H4 (cell line): ENCODE measurements at places on chromosomes 12 and 14. TPM values are rescaled to one million over a fixed set of nuclear protein-coding genes. Genes with fewer than 3 reads are reported as not detected.

Gene CD4
- total RNA-seq: 0.12 TPM in 1 of 2 replicates, not detected in the other

Gene MMAB
- 33.0 and 48.4 TPM in 2 replicates for total RNA-seq

Gene COA8
- total RNA-seq: 21.7 and 22.3 TPM in 2 replicates

Gene TSPAN9
- total RNA-seq: 12.7 and 15.8 TPM in 2 replicates

Gene PLD4
- not detected in 2 replicates for total RNA-seq

Gene ANO4
- 1.7 and 1.8 TPM in 2 replicates for total RNA-seq

DNA sequence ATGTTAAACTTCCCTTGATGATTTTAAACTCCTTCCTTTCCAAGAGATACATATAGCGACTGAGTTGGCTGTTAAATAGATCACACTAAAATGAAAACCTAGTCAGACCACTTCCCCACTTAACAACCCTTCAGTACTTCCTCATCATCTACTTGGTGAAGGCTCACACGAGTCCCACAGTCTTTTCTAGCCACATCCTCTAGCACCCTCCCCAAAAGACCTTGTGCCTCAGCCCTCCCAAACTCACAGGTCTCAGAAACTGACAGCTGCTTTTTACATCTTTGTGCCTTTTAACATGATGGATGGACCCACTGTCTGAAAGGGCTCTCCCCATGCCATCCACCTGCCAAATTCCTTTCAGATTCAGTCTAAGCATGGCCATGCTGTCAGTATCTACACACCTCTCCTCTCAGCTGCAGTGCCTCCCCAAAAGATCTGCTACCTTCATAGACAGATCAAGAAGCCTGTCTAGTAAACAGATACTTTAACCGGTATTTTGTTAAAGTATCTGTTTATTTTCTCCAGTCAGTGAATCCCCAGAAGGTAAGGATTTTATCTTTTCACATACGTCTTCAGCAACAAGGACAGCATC, 65.1 kb upstream of the GPHB5 start:
- no peak for DNase-seq

GRCh38 chr14:99696929-99697328, 12.8 kb downstream of the CYP46A1 start:
- no peak for DNase-seq

GRCh38 chr12:106219043-106219442, 28.8 kb downstream of the CKAP4 start:
- DNase-seq: no peak

DNA sequence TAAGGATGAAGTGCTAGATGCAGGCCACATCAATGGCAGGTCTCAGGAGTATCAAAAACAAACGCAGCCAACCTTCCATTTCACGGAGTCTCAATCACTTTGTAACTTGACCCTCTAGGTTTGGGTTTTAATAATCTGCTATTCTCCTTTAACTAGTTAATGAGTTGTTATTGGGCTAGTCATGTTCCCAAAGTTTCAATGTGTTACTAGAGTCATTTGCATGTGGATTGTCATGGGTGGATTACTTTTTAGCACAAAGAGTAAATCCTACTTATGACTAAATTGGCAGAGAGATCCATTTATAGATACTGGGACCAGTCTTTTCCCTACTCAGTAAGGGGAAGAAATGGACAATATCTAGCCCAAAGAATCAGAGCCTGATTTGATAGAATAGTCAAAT, 151.0 kb downstream of the BCAT1 start:
- no peak for DNase-seq

DNA sequence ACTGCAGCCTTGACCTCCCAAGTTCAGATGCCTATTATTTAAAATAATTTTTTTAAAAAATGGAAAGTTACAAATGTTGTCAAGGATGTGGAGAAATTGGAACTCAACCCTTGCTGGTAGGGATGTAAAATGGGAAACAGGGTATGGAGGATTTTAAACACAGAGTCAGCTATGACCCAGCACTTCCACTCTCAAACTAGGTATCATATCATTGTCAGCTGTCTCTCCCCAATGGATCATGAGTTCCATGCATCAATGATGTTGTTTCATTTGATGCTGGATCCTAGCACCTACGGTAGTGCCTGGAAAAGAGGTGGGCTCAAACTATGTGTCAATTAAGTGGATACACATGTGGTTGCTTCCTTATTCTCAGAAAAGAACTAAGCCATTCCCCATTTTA, 150.9 kb downstream of the RIMBP2 start:
- no peak for DNase-seq

DNA sequence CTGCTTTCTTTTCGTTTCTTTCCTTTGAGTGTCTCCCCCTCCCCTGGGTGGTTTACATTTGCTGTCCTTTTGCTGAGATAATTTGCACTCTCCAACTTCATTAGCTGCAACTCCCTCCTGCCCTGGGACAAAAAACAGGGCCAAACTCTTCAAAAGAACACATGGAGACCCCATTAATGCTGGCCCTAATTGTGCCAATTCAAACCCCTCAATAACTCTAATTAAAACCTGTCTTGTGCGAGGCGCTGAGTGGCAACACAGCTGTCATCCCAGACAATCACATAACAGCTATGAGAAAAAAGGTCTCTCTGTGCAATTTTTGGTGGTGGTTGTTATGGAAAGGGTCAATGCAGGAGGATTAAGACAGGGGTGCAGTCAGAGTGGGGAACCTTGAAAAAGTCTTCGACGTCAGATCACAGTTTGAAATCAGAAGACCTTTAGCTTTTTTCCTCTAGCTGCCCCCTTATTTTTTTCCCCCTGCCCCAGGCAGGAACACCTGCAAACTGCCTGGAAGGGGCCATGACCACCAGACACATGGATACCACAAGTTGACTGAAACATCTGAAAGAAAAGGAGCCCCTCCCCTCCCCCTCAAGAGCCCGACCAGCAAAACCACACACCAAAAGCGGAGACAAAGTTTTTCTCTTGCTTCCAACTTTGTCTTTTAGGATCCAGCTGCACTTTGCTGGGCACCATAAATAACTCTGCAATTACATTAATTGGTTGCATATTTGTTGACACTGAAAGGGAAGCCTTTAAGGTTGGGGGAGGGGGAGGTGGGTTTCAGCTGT, 26.5 kb upstream of the SMOC1 start:
- no peak for DNase-seq
